CD4-positive, alpha-beta T cell (primary cell): ENCODE measurements at places on chromosomes 1 and 21. TPM values are rescaled to one million over a fixed set of nuclear protein-coding genes. Genes with fewer than 3 reads are reported as not detected.

GRCh38 chr1:28887835-28888682 lies 26.3 kb upstream of the EPB41 start:
- no peak for DNase-seq
- no peaks in the 10 kb centered on the region for H3K27me3 ChIP-seq
- H3K4me1 ChIP-seq: peaks cover 61% of the 10 kb centered on the region
- no peaks in the 10 kb centered on the region for H3K36me3 ChIP-seq

SHISA4 gene
- total RNA-seq: not detected

DNA sequence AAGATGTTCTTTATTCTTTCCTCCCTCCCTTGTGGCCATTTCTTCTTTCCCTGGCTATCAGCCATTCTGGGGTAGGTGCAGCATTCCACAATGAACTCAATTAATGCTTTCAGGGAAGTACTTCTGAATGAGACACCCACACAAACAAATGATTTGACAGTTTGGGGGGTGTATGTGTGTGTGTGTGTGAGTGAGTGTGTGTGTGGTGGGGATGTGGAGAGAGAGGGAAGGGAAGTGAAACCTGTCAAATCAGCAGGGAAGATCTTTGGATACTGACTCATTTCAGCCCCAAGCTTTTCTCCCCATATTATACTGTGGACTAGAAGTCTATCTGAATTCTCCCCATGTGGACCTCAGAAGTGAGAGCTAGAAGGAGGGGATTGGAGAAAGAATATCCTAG lies 154.9 kb upstream of the CD34 start:
- DNase-seq: no peak
- H3K4me1 ChIP-seq: no peaks in the 10 kb centered on the region
- H3K4me3 ChIP-seq: no peak overlapping the region

- H3K4me1 ChIP-seq: peaks cover 5% of the 10 kb centered on the region
- H3K27ac ChIP-seq: no peak overlapping the region
- H3K4me3 ChIP-seq: no peak overlapping the region
- no peaks in the 10 kb centered on the region for H3K36me3 ChIP-seq
- H3K27me3 ChIP-seq: peaks cover 9% of the 10 kb centered on the region
Observed at GRCh38 chr1:13960375-13960987, 260.5 kb downstream of the PRDM2 start.

DNA sequence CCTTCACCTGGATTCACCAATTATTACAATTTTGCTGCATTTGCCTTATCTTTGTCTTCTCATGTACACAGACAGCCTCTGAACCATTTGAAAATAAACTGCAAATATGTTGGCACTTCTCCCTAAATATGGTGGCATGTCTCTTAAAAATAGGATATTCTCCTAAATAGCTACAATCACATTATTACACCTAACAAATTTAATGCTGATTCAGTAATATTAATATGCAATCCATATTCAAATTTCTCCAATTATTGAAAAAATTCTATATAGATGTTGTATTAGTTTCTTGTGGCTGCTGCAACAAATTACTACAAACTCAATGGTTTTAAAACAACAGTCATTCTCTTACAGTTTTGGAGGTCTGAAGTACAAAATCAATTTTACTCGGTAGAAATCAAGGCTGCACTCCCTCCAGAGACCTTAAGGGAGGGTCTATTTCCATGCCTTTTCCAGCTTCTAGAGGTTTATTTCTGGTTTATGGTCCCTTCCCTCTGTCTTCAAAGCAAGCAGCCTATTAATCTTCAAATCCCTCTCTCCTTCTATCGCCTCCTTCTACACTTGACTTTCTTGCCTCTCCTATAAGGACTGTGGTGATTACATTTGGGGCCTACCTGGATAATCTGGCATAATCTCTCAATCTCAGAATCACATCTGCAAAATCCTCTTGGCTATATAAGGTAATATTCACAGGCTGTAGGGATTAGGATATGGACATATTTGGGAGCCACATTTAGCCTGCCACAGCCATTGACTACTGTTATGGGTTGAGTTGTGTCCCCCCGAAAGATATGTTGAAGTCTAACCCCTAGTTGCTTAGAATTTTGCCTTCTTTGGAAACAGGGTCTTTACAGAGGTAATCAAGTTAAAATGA lies 52.5 kb upstream of the BOLA1 start:
- H3K27me3 ChIP-seq: no peaks in the 10 kb centered on the region
- no peak overlapping the region for H3K4me3 ChIP-seq
- peaks cover 11% of the 10 kb centered on the region for H3K36me3 ChIP-seq
- DNase-seq: no peak
- peaks cover 25% of the 10 kb centered on the region for H3K4me1 ChIP-seq

CTBS gene
- total RNA-seq: 19.4 TPM

- H3K27ac ChIP-seq: no peak overlapping the region
- H3K4me1 ChIP-seq: no peaks in the 10 kb centered on the region
- H3K27me3 ChIP-seq: no peaks in the 10 kb centered on the region
- no peak overlapping the region for H3K4me3 ChIP-seq
- H3K36me3 ChIP-seq: no peaks in the 10 kb centered on the region
Observed at GRCh38 chr21:27043377-27043776, 76.5 kb upstream of the ADAMTS5 start.

GRCh38 chr21:43198376-43198775 lies 29.6 kb downstream of the CRYAA start:
- H3K27ac ChIP-seq: no peak overlapping the region
- H3K36me3 ChIP-seq: no peaks in the 10 kb centered on the region
- peaks cover 4% of the 10 kb centered on the region for H3K4me1 ChIP-seq
- H3K27me3 ChIP-seq: peaks cover 4% of the 10 kb centered on the region
- H3K4me3 ChIP-seq: no peak overlapping the region
- DNase-seq: no peak

TMEM79 gene
- 1.0 TPM for total RNA-seq

- no peaks in the 10 kb centered on the region for H3K27me3 ChIP-seq
- no peaks in the 10 kb centered on the region for H3K36me3 ChIP-seq
- H3K4me1 ChIP-seq: no peaks in the 10 kb centered on the region
- H3K4me3 ChIP-seq: no peak overlapping the region
Observed at GRCh38 chr1:28865997-28866650, 48.2 kb upstream of the EPB41 start.

- peaks cover 41% of the 10 kb centered on the region for H3K4me1 ChIP-seq
- H3K4me3 ChIP-seq: no peak overlapping the region
- H3K27ac ChIP-seq: no peak overlapping the region
- no peak for DNase-seq
- H3K27me3 ChIP-seq: no peaks in the 10 kb centered on the region
Observed at GRCh38 chr1:41653574-41653973, 169.1 kb upstream of the EDN2 start.

GRCh38 chr1:185483664-185484450 lies 166.8 kb upstream of the IVNS1ABP start:
- peak; percentile 24 for DNase-seq
- H3K36me3 ChIP-seq: no peaks in the 10 kb centered on the region
- no peak overlapping the region for H3K27ac ChIP-seq
- no peaks in the 10 kb centered on the region for H3K4me1 ChIP-seq
- H3K4me3 ChIP-seq: no peak overlapping the region

PRAMEF5 gene
- not detected for total RNA-seq

DNA sequence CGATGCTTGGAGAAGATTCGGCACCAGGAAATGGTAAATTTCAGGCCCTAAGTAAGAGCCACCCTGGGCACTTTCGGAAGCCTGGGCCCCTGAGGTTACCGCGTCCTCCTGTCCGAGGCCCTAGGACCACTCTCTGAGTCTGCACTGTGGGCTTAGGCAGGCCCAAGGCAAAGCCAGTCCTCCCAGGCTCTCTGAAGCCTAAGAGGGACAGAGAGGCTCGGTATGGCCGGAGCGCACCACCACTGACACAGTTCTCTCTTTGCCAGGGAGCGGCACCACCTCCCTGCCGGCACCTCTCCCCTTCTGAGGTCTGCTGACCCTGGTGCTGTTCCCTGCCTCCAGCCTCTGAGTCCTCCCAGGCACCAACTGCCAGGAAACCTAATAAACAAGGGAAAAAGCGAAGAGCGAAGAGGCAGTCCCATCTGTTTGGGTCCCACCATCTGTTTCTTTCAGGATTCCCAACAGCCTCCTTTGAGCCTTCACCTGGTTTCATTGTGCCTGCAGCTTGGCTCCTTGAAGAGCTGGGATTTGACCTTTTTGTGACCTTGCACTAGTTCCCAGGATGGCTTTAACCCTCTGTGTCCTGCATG lies 57.7 kb downstream of the VWA5B1 start:
- no peaks in the 10 kb centered on the region for H3K36me3 ChIP-seq
- peaks cover 5% of the 10 kb centered on the region for H3K4me1 ChIP-seq

DNA sequence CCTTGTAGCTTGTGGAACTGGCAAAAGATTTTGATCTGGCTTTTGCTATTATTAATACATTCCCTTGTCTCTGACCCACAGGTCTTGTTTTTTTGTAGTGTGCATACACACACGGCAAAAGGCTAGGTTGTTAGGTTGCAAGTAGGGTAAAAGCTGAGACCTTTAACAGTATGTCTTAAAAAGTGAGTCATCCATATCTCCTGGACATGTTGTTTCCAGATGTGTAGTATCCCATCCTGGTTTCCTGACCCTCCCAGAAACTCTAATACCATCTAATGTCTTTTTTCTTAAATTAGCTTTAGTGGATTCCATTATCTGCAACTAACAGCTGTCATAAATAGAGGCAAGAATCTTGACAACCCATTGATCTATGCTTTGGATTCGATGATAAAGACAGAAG lies 14.7 kb downstream of the OVGP1 start:
- H3K36me3 ChIP-seq: peaks cover 7% of the 10 kb centered on the region
- H3K27ac ChIP-seq: no peak overlapping the region
- H3K4me1 ChIP-seq: no peaks in the 10 kb centered on the region
- no peaks in the 10 kb centered on the region for H3K27me3 ChIP-seq

DOP1B gene
- total RNA-seq: 12.7 TPM

GRCh38 chr1:226181996-226182714 lies 4.4 kb downstream of the ACBD3 start:
- H3K4me1 ChIP-seq: peaks cover 45% of the 10 kb centered on the region
- H3K27ac ChIP-seq: no peak overlapping the region
- no peak for DNase-seq

- no peak overlapping the region for H3K4me3 ChIP-seq
- peaks cover 9% of the 10 kb centered on the region for H3K4me1 ChIP-seq
- H3K27me3 ChIP-seq: no peaks in the 10 kb centered on the region
- no peak overlapping the region for H3K27ac ChIP-seq
Observed at GRCh38 chr1:199218065-199218464, 579.2 kb downstream of the PTPRC start.

MYBPH gene
- not detected for total RNA-seq

STUM gene
- not detected for total RNA-seq

DNA sequence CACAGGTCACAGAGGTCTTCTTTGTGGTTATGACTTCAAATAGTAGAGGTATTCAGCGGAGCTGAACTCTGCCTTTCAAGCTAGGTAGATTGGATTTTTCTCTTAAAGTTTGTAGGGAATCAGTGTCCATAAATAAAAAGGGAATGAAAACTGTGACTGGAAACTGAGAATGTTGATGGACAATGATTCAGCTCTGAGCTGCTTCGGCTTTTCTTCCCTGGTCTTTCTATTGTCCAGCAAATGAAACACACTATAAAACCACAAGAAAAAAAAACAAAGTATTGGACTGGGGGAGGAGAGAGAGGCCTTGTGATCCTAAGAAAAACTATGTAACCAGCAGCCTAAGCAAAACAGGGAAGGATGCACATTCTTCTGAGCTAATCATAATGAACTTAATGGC lies 11.1 kb downstream of the TNNI3K start:
- H3K27me3 ChIP-seq: no peaks in the 10 kb centered on the region
- H3K4me1 ChIP-seq: no peaks in the 10 kb centered on the region
- H3K36me3 ChIP-seq: no peaks in the 10 kb centered on the region
- no peak overlapping the region for H3K4me3 ChIP-seq

DNA sequence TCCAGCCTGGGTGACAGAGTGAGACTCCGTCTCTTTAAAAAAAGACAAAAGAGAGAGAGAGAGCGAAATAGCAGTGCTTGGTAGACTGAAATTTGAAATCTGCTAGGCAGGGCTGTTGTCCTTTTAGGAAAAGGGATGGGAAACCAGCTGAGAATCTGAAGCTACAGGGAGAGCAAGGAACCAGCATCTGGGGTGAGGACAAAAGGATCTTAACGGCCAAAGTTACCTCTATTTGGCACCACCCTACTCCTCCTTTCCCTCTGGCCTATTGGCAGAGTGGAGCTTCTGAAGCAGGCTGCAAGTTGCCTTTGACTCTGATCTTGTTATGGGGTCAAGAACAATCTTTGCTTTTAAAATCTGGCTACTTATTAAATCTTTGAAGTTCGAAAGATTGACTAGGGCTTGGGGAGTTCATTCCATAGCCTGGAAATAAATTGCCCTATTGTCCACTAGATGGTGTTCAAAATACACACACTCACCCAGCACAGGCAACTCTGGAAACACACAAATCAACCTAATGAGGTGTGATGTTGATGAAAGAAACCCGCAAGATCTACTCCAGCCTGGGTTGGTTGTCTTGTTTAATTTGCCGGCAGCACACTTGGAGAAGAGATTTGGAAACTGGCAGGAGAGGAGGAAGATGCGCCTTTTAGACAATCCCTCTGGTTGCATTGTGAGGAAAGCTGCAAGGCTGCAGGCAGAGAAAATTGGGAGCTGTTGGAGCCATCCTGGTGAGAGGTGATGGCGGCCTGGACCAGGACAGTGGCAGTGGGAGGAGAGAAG lies 16.5 kb upstream of the PARP1 start:
- DNase-seq: no peak
- no peaks in the 10 kb centered on the region for H3K27me3 ChIP-seq
- H3K4me1 ChIP-seq: peaks cover 40% of the 10 kb centered on the region

- no peak overlapping the region for H3K4me3 ChIP-seq
- H3K27ac ChIP-seq: no peak overlapping the region
- no peak for DNase-seq
- no peaks in the 10 kb centered on the region for H3K4me1 ChIP-seq
- H3K36me3 ChIP-seq: no peaks in the 10 kb centered on the region
- no peaks in the 10 kb centered on the region for H3K27me3 ChIP-seq
Observed at GRCh38 chr1:165476776-165477175, 31.9 kb upstream of the RXRG start.

DNA sequence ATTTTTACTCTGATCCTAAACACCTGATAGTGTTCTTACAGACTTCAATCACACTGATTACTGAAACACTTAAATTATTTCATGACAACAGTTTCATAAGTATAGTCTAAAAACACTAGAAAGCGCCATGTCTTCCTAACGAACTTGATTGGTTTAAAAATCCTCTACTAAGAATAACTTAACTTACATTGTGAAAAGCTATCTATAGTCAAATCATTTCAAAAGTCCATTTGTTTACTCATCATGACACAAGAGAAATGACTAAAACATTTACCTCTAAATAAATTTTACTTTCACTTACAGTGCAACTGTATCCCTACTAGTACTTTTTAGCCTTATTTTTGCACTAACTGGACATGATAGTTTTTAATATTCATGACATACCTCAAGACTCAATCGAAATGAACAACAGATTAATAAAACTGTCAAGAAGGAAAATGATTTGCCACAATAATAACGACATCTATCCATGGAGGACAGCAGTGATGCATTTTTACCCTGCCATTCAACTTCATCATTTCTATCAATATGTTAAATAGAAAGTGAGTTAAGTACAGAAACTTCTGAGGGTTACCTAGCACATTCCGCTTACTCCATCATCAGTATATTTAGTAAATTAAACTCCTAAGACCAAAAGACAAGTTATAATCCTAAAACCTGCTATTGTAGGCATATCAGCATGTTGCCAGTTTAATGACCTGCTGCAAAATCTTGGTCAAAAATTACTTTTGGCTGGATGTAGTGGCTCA lies 38.4 kb downstream of the AHCTF1 start:
- no peak for DNase-seq
- H3K36me3 ChIP-seq: peaks cover 85% of the 10 kb centered on the region
- no peak overlapping the region for H3K27ac ChIP-seq
- H3K4me1 ChIP-seq: no peaks in the 10 kb centered on the region
